ENCODE measurements at places on chromosomes 2 and 18.

- DNase-seq, result no peak
Measured at GRCh38 chr2:67215214-67216055, 181.7 kb upstream of the ETAA1 start.

DNA sequence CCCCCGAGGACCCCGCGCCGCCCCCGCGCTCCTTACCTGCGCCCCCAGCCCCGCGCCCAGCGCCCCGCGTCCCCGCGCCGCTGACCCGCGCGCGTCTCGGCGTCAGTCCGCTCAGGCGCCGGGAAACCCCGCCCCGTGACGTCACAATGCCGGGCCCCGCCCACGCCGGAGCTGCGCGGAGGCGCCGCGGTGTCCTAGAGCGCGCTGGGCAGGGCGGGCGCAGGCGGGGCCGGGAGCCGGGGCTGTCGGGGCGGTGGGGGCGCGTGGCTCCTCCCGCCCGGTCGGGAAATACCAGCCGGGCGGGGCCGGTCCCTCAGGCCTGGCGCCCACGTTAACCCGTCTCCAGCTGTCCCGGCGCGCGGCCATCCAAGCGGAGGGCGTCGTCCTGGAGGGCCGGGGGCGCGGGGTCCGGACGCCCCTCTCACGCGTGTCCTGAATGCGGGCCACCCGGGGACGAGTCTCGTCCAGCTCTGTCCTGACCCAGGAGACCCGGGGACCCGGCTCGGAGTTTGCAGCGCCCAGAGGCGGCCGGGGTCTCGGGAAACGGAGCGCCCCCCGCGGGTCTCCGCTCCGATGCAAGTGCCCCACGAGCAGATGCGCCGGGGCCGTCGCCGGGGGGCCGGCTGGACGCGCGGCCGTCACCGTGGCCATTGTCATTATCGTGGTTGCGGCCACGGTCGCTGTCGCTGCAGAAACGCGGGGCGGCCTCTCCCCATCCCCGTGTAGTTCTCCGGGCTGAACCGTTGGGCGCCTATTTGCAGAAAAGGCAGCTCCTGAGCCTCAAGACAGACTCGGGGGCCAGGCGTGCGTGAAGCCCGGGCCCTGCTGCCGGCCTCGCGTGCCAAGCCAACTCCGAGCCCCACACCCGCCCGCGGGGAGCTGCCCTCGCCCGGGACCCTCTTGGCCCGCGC, at the start of gene SLC66A2:
Gene SLC66A2, minus strand, starts transcription at position 109 of the 911 bp plus-strand sequence. CDS start 727 bp downstream, outside the sequence.
- peak; percentile 97 for DNase-seq

- DNase-seq, result no peak
Measured at GRCh38 chr2:119683713-119684443, 4.9 kb downstream of the TMEM177 start.

- DNase-seq, result no peak
Measured at GRCh38 chr18:22683196-22683676, 249.9 kb upstream of the RBBP8 start.

GRCh38 chr2:98118852-98119251, 31.9 kb downstream of the VWA3B start:
- no peak for DNase-seq
